ENCODE measurements at places on chromosomes 13 and 19.

- DNase-seq: no peak
Measured at GRCh38 chr13:97797553-97797952, 155.9 kb upstream of the IPO5 start.

GRCh38 chr13:81615031-81615430 lies 1274.1 kb upstream of the SPRY2 start:
- no peak for DNase-seq

GRCh38 chr13:98144801-98145350 lies 2.0 kb downstream of the FARP1 start:
- DNase-seq: no peak

- DNase-seq: no peak
Measured at GRCh38 chr19:50797781-50798658, 7.8 kb downstream of the ACP4 start.

DNA sequence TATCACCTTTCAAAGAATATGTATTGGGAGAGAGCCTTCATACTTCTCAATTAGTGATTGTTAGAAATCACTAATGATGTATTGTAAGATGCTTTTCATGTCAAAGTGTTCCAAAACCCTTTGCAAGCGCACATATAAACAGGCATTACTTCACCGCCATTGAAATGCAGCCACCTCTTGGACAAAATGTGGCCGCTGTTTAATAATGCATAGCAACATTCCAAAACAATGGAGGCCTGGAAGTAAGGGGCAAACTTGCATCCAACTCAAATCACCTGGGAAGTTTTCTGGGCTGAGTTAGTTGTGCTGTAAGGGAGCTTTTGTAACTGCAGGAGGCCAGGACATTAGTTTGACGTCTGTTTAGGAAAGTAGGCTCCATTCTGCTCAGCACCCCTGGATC lies 438.1 kb downstream of the FGF9 start:
- no peak for DNase-seq

GRCh38 chr19:15294561-15294990 lies 37.8 kb downstream of the BRD4 start:
- no peak for DNase-seq

GRCh38 chr19:19061506-19061905 lies 2.3 kb upstream of the SLC25A42 start:
- no peak for DNase-seq

DNA sequence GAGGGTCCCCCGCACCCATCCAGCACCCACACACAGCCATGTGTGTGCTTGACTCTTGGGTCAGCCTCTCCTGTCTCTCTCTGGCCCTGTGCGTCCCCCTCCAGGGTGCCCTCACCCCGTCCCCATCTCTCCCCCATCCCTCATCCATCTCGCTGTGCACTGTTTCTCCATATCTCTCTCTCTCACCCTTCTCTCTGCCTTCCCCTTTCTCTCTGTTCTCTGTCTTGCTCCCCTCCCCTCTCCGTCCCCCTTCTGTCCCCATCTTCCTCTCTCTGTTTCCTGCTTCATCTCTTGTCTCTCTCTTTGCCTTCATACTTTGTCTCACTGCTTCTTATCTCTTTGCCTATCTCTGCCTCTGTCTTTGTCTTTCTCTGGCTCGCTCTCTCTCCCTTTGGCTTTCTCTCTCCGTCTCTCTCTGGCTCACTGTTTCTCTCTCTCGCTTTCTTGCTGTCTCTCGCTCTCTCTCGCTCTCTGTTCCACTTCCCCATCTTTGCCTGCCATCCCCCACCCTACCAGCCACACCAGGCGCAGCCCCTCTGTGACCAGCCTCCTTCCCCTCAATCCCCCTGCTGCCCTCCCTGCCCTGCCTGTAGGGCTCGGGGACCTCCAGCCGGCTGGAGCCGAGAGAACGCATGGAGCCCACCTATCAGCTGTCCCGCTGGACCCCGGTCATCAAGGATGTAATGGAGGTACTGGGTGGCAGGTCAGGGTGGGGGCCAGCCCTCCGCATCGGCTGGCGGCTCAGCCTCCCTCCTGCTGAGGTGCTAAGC lies 8.9 kb downstream of the STXBP2 start:
- DNase-seq: no peak

DNA sequence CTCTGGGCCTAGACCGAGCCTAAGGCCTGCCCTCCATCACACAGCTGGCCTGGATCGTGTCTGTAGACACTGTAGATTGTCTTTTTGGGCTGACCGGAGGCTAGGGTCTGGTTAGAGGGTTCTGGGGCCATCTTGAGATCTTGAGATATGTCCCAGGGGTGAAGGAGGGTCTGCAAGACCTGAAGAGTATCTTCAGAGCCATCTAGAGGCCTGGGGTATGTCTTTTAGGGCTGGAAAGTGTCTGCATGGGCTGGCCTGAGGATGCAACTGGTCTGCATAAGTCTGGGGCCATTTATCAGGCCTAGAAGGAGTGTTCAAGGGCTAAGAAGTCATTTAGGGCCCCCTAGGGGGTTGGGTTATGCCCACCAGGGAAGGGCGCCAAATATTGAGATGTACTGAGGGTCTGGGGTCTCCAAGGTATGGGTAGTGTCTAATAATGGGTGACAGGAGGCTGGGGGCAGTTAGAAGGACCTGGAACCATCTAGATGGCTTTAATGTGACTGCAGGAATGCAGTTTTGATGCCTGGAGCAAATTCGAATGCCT lies 555 bp downstream of the SCAF1 start:
- DNase-seq: no peak

DNA sequence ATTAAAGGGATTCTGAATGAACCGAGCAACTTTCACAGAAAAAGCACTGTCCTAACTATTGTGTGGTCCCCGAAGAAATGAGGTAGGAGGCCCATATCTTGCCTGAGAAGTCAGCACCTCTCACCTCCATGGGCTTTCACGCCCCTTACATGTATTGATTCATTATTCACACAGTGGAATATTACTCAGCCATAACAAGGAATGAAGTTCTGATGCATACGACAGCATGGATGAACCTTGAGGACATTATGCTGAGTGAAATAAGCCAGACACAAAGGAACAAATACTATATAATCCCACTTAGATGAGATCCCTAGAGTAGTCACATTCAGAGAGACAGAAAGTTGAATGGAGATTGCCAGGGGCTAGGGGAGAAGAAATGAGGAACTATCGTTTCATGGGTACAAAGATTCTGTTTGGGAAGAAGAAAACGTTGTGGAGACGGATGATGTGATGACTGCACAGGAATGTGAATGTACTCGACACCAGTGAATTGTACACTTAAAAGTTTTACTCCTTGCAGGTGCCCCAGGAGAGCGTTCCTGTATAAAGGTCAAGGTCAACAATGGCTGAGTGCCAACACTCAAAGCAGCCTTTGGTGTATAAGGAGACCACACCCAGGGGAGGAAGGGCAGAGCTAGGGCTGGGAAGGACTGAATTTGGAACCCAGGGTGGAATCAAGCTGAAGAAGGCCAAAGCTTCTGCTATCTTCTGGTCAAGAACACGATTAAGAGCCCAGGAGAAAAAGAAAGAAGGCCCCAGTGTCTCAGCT lies 22.5 kb downstream of the ZIC5 start:
- DNase-seq: no peak

GRCh38 chr13:78046331-78046730 lies 127.7 kb upstream of the EDNRB start:
- no peak for DNase-seq

DNA sequence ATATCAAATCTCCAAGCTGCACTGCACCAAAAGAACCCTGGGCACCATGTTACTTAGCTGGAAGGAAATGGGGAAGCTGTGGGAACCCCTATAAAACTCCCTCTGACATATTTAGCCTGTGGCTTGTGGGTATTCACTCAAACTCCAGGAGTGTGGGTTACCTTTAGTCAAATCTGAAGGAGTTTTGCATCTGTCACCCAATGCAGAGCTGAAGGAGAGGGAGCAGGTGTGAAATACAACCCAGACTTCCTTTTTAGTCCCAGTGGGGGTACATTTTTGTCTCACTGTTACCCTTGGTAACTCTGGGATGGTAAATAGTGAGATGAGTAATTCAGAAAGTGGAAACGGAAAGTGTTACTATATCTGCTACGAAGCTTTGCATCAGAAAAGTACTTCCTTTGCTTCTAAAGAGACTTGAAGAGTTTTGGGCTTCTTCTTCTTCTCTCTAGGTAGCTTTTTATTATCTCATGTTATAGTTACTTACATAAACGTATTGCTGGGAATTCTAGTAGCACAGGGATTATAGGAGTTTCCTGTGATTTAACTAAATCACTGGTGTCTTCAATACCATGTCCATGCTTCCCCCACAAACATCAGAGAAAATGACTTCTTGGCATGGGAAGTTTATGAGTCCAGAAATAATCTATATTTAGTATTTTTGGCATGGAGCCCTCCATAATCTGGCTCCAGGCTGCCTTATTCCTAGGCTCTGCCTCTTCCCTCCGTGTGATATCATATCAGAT lies 105.9 kb downstream of the AKAP11 start:
- no peak for DNase-seq

DNA sequence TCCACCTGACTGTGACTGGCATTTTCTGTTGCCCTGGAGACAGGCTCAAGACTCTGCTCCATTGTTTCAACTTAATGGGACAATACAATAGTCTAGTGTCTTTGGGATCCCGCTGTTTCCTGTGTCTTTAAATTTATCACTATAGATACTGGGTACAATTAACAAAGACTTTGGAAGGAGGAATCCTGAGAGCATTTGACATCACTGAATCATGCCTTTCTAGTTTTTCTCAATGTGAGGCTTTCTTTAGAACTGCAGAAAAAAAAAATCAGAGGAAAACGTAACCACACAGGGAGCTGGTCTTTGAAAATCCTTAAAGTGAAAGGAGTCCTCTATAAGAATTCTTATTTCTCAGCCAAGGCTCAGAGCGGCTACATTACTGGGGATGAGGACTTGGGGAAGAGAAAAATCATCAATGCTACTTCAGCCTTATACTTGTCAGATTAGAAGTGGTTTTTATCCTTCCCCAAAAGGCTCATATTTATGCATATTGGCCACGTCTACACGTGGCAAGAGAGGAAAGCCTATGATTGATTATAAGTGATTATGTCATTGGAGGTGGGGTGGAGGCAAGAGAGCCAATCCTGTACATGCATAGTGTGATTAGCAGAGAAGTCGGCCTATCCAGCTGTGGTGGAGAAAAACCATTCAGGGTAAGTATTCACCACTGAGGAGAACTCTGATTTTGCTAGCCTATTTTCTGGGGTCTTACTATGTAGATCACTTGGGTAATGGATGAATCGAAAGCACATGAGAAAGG lies 34.4 kb upstream of the UBL3 start:
- DNase-seq: no peak

DNA sequence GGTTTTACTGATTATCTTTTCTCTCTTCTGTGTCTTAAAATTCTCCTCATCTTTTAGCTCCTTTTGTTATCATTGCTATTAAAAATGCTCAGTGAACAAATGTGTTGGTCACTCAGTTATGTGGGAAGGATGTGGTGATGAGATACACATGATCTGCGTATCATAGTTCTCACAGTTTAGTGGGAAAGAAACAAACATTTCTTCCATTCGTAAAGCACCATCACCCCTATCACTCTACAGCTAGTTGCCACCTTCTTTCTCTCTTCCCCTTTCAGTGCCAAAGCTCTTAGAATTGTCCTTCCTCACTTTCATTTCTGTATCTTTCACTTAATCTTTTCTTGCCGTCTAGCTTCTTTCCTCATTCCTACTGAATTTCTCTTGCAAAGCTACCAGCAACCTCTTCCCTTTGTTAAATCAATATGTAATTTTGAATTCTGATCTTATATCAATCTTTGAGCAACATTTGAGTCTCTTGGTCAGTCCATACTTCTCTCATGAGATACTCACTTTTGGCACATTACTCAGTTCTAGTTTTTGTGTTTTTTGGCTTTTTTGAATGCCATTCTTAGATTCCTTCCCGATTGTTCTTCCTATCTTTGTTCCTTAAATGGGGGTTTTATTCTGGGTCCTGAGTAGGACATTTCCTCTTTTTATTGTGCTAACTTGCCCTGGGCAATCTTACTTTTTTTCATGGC lies 122.3 kb downstream of the PCCA start:
- DNase-seq: no peak

DNA sequence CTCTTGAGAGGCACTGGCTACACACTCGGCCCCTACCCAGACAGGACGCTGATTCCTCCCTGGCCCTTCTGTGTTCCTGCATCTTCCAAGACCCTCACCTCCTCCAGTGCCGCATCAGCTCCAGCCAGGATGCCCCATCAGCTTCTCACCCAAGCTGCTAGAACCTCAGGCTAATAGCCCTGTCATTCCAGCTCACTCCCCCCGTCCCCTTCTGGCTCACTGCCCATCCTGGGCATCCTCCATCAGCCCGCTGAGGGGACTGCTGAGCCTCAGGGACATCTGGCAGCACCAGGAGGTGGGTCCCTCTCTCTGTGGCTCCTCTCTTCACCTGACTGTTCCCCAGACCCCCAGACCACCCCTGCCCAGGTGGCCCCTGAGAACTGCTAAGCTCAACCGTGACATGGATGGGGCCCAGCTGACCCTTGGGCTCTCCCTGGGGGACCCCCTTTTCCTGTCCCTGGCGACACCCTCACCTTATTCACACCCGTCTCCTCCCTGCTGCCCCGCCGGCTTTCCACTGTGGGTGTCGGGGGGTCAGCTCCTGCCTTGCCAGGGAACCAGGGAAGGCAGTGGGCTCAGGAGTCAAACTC lies 4.8 kb downstream of the FFAR3 start:
- DNase-seq: no peak

- no peak for DNase-seq
Measured at GRCh38 chr19:47275791-47276461, 1.2 kb downstream of the INAFM1 start.

DNA sequence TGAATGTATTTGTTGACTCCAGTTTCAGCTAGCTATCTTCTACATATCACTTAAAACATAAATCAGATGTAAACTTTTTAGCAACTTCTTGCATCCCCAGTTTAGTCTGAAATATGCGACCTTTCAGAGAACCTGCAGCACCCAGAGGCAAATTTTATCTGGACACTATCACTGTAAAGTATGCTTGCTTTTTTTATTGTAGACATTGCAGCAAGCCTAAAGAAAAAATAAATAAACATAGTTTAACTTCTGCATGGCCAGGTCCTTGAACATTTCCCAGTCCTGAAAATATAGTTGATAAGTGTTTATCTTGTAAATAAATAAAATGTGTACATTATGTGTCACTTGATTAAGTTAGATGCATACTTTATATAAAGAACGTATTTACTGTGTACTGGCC lies 1829.4 kb downstream of the PCDH9 start:
- no peak for DNase-seq

- no peak for DNase-seq
Measured at GRCh38 chr13:39266426-39266825, 228.2 kb downstream of the NHLRC3 start.

GRCh38 chr13:45205124-45205523 lies 4.3 kb upstream of the KCTD4 start:
- DNase-seq: no peak

- DNase-seq: peak; percentile 26
Measured at GRCh38 chr19:6108721-6109633, 1.3 kb downstream of the RFX2 start.

- no peak for DNase-seq
Measured at GRCh38 chr19:6769006-6769619, 1.9 kb upstream of the SH2D3A start.

GRCh38 chr13:73481886-73482445 lies 423.2 kb downstream of the KLF5 start:
- no peak for DNase-seq

DNA sequence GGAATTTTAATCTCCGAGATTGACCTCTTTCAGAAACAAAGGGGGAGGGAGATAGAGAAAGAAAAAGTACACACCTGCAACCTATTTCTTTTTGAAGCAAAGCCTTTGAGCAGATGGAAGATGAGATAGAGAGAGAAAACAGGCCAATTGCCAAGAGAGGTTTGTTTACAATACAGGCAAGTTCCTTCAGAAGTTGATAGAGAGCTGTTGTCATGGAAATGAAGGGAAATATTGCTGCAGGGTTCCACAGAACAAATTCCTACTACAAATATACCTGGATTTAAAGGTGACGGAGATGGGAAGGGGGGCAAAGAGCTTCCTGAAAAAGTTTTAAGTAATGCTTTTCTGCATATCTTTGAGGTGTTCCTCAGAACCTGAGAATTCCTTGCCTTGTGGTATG lies 388.4 kb downstream of the NDFIP2 start:
- DNase-seq: no peak

Measured in H54 (cell line).